Midbrain (tissue), 1 donor: ENCODE measurements at places on chromosomes 4 and X.
A peak's percentile ranks its signal among the peaks of the same experiment; 100 is the strongest.

DNA sequence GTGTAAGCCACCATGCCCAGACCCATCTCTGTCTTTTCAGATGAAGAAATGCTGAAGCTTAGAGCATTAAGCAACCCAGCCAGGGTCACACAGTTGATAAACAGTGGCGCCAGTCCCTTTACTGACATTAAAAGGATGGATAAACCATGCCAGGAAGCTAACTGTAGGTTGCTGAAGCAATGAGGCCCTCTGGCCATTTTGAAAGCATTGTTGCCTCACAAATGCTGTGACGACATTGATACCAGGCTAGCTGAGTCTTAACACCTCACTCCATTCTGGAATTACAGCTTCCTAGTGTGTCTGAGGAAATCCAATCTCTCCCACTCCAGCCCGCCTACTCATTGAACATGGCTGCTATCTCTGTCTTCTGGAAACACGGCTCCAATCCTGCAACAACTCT, 89.7 kb downstream of the LNX1 start:
- no peak for DNase-seq

DNA sequence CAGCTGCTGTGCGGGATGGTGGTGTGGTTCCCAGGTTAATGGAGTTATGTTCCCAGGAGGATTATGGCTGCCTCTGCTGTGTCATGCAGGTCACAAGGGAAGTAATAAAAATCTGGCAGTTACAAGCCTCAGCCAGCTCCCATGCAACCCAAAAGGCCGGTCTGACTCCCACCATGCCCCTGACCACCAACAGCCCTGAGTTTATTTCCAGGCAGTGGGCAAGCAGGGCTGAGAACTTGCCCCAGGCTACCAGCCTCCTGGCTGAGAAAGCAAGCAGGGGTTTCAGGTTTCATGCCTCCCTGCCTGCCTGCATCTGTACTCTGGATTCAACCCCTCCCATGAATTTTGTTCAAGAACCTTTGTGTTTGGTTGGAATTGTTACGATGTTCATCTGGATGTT, 732.7 kb upstream of the POU3F4 start:
- no peak for DNase-seq

GRCh38 chrX:116009861-116010710, 160.5 kb upstream of the AGTR2 start:
- DNase-seq = peak; percentile 12

- DNase-seq = no peak
Observed at GRCh38 chrX:134004084-134004483, 18.7 kb upstream of the GPC3 start.

DNA sequence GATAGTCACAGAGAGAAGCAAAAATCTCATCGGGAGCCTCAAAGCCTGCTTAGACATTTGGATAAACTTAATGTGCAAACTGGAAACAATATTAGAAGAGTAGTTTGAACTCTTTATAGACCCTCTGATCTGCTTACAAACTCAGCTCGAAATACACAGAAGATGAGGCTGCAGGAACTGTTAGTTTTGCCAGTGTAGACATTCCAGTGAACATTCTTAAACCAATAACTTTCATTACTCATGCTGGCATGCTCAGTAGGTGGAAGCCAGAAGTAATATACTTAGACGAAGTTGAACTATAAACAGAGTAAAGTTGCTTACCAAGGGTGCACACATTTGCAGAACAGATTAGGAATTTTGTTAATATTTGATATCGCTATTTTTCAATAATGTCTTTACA, 303.5 kb downstream of the ANKRD50 start:
- DNase-seq = no peak
